ENCODE measurements at places on chromosomes 12 and 14. TPM values are rescaled to one million over a fixed set of nuclear protein-coding genes. Genes with fewer than 3 reads are reported as not detected.

DNA sequence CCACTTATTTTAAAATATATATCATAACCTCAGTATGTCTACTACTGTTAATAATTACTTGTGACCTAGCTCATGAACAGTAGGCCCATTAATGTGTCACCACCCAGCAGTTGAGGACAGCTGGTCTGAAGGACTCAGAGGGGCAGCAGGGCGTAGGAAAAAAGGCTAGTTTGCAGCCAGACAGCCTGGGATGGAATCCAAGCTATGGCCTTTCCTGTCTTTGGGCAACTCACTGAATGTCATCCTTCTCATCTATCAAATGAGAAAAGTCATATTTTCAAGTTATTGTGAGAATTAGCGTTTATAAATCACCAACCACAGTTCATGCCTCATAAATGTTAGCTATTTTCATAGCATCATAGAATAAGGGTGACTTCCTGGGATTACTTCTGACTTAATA, 12.3 kb downstream of the DENND5B start:
- no peak for DNase-seq

The AQP6 gene
- total RNA-seq, result not detected

- no peak for DNase-seq
Observed at GRCh38 chr12:104219361-104219892, 3.8 kb downstream of the TXNRD1 start.

The TSPAN11 gene
- total RNA-seq, result not detected

GRCh38 chr12:105982022-105982421, 156.7 kb downstream of the NUAK1 start:
- DNase-seq, result no peak

DNA sequence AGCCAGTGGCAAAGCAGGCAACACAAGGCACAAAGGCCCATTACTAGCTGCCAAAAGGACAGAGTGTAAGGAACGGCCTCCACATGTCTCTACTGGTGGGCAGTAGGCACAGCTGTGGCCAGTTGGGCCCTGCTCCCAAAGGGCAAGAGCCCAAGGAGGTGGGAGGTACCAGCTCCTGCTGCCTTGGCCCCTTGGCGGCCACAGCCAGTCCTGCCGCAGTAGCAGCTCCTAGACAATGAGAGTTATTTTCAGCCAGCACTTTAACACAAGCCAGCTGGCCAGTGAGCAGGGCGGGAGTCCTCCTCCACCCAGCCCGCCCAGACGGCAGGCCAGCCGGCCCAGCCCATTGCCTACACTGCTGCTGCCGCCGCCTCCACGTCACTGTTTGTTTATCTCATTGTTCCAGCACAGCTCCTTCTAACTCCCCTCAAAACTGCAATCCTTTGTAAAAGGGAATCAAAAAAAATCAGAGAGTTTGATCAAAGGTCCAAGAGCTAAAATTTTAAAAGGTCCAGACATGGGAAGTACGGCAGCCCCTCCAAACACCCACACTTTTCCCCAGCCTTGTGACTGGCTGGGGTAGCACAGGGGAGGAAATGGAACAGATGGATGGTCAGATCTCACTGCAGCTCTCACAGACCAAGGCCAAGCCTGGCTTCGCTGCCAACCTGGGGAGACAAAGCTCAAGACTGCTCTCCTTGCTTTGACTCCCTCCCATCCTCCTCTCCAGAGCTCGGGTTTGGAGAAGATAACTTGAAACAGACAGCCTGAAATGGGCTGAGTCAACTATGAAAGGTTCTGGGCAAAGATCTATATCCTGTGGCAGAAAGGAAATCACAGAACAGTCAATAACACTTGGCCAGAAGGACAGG, 33.5 kb downstream of the FMNL3 start:
- DNase-seq, result no peak
